KG1 (cell line): ENCODE measurements at places on chromosomes 12 and 14.

DNA sequence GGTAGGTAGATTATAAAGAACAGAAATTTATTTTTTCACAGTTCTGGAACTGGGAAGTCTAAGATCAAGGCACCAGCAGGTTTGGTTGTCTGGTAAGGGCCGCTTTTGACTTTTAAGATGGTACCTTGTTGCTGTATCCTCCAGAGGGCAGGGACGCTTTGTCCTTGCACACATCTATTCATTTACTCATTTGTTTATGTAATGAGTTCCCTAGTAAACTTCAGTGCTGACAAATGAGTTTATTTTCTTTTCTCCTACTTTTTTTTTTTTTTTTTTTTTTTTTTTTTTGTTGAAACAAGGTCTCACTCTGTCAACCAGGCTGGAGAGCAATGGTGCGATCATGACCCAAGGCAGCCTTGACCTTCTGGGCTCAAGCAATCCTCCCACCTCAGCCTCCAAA lies 195.7 kb downstream of the FBXL14 start:
- DNase-seq = no peak

- no peak for DNase-seq
Measured at GRCh38 chr14:53304726-53305381, 151.7 kb upstream of the DDHD1 start.

DNA sequence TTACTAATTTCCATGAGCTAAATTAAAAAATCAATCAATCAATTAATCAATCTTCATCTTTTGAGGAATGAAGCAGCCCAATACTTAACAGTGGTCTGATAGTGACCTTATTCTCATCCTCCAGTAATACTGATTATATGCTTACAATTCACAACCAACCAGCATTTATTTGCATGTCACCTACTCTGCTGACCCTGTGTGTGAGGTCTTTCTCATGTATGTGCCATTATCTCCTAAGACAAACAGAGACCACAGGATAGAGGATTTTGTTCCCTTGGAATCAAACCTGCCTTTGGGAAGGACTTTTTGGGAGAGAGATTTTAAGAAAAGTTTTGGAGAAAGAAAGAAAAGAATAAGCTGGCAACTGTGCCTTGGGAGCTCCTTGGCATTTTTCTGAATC lies 197.2 kb downstream of the NRXN3 start:
- no peak for DNase-seq

DNA sequence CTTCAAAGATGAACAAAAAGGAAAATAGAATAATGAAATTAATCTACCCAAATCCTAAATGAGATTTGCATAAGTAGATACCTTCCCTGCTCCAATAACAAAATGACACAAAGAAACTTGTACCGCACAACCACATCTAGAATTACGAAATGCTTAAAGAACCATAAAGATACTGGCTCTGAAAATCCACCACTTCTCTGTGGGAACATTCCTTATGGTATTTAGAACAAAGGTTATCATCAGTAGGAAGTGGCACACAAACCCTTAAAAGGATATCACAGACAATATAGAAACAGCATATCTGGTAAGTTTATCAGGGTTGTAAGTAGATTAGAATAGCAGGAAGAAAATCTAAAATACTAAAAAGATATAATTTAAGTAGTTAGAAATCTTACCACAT lies 11.6 kb downstream of the IAPP start:
- no peak for DNase-seq

DNA sequence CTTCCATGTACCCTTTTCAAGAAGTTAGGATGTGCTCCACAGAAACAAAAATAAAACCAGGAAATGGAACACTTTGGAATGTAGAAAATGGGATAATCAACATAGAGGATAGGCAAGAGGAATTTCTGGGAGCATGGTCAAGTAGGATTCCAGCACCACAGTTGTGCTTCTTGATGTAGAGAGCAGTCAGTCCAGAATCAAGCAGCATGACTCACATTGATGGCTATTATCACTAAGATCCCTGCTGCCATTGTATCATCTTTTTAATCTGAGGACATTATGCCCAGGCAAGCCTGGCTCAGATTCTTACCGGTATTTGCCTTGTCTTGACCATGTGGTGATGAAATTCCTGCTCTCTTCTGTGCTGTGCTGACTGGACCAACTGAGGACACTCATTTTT lies 5.7 kb downstream of the ETFRF1 start:
- no peak for DNase-seq

- DNase-seq = no peak
Measured at GRCh38 chr12:65595016-65595560, 229.2 kb upstream of the HMGA2 start.

DNA sequence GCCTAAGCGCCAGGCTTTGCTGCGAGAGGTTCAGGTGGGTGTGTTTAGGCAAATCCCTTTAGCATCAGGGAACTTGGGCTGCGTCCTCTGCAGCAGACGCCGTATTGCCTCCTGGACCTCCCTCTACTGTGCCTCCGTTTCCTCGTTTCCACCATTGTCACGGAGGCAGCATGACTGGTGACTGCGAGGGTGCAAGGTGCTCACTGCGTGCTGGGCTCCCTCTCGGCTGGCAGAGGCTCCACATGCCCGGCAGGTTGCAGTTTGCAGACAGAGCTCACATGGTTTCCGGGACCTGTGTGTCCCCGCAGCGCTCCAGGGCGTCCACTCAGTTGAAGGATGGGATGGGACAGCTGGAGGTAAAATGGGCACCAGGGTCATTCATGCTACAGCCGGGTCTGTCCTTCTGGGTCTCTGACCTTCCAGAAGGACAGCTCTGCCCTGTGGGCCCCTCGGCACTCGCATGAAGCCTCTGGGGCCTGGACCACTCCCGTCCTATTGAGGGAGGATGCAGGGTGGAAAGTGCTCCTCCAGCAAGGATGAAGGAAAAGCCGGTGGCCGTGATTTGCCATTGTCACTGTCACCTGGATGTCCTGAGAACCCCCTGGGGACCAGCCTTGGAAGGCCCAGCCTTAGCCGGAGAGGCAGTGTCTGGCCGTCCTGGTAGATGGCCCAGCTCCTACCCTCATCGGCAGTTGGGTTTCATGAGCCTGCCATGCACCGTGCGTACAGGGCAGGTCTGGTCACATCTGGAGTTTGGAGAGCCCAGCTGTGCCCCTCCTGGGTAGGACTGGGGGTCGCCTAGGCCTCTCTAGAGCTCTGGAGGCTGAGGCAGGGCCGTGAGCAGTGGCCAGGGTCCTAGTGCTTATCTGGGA lies 146.5 kb downstream of the KIF26A start:
- no peak for DNase-seq

GRCh38 chr14:91745344-91745743 lies 13.5 kb upstream of the CATSPERB start:
- no peak for DNase-seq

DNA sequence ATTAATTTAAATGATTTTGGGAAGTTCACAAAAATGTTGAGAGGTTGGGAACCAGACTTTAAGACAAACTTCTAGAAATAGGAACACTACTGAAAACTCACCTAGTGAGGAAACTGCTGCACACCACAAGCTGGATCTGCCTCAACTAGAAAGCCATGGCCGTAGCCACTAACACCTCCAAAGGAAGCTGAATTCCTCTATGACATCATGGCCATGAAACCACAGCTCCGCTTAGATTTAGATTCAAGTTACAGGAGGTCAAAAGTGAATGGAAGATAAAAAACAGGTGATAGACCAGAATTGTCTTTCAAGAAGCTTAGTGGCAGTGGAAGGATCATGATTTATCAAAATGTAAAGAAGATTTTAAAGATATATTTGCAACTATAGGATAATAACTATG lies 208.8 kb upstream of the ALG10 start:
- no peak for DNase-seq
